ENCODE measurements at places on chromosomes 7 and 10. TPM values are rescaled to one million over a fixed set of nuclear protein-coding genes. Genes with fewer than 3 reads are reported as not detected.

ACBD7 gene
- total RNA-seq = 5.2 TPM

- DNase-seq = no peak
These were observed 909.0 kb upstream of the C7orf33 start for GRCh38 chr7:147681530-147681929.

- DNase-seq = no peak
These were observed 291.8 kb upstream of the LYZL1 start for GRCh38 chr10:28996947-28997551.

DNA sequence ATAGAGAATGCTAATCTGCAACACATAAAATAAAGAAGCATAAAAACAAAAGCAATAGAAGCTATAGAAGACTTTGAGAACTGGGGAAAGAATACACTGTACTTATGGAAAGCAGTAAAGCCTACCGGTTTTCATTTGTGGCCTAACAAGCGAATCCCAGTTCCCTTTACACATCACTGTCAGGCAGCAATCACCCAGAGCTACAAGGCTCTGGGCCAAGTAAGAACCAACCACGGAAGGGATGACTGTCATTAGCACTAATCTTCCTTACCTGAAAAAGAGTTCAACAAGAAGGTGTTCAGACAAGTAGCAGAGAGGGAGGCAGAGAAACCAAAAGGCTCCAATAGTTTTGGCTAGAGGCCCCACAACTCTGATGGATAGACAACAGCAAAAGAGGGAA is 15.0 kb downstream of the CCDC6 start:
- DNase-seq = no peak

GRCh38 chr7:142523821-142524460 is 225.3 kb upstream of the PRSS1 start:
- DNase-seq = no peak

SPDYE8 gene
- total RNA-seq = not detected

DRGX gene
- 0.26 TPM for total RNA-seq

GRCh38 chr7:68917041-68917651 is 681.1 kb upstream of the AUTS2 start:
- no peak for DNase-seq

CUBN gene
- total RNA-seq = 6.1 TPM

GRCh38 chr10:112269266-112269665 is 13.9 kb upstream of the TECTB start:
- no peak for DNase-seq

DNA sequence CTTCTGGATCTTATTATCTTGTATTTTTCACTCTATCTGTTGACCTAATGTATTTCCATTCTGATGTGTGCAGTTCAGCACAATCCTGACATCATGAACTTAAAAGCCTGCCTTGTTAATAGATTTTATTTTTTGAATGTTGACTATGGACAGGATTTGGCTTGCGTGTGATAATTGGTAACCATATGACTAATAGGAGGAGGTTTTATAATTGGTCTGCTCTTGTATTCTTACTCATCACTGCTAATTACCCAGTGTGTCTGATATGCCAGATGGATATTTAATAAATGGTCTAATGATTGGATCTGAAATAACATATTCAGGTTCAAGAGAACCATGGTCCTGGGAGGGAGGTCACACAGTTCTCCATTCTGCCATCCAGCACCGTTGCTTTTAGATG is 45.9 kb downstream of the MTURN start:
- DNase-seq = no peak

GRCh38 chr10:102452672-102453340 is 1.5 kb upstream of the C10orf95 start:
- DNase-seq = no peak

DNA sequence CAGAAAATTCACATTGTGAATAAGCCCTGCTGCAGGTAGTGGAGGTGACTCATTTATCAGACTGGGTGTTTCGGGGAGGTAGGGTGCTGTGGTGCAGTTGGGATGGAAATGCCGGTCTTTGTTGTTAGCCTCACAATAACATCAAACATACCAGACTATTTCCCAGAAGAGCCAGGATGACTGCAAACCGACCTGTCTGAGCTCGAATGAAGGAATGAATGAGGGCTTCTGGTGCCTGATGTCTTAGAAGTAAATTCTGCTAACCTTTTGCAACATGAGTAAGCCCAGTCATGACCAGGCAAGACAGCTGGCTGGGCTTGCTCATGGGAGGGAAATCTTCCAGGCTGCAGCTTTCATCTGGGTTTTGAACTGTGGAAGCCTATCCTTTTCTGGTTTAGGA is 2.4 kb upstream of the VDAC2 start:
- DNase-seq = peak; percentile 47

DNA sequence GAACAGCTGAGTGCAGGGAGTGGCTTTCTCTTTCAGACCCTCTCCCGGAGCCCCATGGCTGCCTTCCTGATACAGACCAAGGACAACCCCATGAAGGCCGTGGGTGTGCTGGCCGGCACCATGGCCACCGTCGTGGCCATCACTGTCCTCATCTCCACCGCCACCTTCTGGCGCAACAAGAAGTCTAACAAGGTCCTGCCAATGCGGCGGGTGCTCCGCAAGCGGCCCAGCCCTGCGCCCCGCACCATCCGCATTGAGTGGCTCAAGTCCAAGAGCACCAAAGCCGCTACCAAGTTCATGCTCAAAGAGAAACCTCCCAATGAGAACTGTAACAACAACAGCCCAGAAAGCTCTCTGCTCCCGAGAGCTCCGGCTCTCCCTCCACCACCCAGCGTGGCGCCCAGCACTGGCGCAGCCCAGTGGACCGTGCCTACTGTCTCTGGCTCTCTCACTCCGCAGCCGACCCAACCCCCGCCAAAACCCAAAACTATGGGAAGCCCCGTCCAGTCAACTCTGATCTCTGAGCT is 11.2 kb downstream of the LRIT2 start:
- DNase-seq = no peak

DNA sequence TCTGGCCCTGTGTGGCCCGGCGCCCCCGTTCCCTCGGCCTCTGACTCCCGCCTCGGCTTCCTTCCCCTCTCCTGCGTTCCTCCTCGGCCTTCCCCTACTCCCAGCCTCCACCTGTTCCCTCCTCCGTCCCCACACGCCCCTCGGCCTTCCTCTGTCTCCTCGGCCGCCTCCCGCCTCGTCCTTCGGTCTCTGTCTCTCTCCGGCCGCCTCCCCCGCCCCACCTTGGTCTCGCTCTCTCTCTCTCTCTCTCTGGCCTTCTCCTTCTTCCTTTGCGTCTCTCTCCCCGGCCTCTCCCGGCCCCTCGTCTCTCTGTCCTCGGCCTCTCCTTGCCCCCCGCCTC is 588 bp downstream of the GET4 start:
- no peak for DNase-seq

JAKMIP3 gene
- 0.37 TPM for total RNA-seq

DNA sequence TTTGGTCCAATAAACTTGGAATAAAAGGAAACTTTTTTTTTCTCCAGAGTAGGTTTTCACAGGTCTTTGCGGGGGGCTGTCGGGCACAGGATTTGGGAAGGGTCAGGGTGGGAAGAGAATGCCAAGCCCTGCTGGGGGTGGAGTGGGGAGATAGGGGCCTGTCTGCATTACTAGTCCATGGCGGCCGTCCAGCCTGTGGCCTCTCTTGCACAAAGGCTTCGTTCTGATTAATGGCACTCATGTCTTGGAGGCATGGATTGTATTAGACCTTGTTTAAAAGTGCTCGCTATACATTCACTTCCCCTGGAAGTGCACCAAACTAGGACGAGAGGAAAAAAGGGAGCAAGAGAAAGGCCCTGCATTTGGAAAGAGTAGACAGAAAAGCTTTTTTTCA is 37.2 kb downstream of the LRMDA start:
- DNase-seq = no peak

RBP3 gene
- total RNA-seq = not detected

SPDYE5 gene
- not detected for total RNA-seq

COL1A2 gene
- 11,897 TPM for total RNA-seq

CHST15 gene
- total RNA-seq = 17.8 TPM

DNA sequence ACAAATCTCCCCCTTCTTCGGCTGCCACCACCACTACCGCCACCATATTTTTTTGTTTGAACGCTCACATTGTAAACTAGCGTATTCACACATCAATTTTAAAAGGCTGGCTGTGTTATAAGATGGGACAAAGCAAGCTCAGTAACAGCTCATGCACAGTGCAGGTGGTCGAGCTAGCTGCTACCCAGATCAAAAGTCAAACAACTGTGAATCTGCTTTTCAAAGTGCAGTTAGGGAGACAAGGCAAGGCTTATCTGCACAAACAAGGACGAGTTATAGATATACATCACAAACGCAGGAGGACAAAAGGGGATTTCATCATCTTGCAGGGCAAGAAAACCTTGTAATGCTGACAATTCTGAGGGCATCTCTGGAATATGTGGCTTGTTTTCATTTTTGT is 231.6 kb downstream of the VTI1A start:
- no peak for DNase-seq

OR13A1 gene
- total RNA-seq = 0.85 TPM

GRCh38 chr7:70573071-70573661 is 558.8 kb upstream of the GALNT17 start:
- no peak for DNase-seq

DNA sequence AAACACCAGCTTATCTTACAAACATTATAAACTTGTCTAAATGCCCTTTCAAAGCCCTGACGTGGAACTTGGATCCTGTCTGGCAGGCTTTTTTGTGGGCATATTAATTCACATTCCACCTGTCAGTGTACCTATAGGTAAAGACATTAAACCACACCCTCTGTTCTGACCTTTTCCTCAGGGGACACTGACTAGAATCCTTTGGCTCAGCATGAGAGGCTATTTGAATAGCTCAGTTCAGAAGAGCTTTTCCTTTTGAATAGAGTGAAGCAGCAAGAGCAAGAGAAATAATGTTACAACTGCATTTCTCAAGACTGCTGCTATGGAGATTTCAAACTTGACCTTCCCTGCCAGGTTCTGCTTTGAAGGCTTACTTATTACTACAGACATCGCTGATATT is 76.9 kb downstream of the CYP51A1 start:
- DNase-seq = peak; percentile 64

TMEM196 gene
- 1.0 TPM for total RNA-seq

TMEM140 gene
- 9.2 TPM for total RNA-seq

MYOZ1 gene
- 11.5 TPM for total RNA-seq

DNA sequence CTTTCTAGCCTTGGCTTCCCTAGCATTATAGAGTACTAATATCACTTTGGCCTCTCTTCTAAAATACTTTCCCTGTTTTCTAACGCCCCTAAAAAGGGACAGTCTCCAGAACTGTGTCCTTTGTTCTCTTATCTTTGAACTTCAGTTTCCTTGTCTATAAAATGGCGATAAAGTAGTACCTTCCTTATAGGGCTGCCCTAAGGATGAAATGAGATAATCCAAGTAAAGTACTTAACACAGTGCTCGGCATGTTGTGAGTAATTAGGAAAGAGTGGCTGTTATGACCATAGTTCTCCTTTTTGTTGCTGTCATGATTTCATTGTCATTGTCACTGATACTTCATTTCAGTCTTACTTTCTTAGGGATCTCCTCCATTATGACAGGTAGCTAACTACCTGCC is 114.7 kb downstream of the EXOC4 start:
- DNase-seq = no peak

DNA sequence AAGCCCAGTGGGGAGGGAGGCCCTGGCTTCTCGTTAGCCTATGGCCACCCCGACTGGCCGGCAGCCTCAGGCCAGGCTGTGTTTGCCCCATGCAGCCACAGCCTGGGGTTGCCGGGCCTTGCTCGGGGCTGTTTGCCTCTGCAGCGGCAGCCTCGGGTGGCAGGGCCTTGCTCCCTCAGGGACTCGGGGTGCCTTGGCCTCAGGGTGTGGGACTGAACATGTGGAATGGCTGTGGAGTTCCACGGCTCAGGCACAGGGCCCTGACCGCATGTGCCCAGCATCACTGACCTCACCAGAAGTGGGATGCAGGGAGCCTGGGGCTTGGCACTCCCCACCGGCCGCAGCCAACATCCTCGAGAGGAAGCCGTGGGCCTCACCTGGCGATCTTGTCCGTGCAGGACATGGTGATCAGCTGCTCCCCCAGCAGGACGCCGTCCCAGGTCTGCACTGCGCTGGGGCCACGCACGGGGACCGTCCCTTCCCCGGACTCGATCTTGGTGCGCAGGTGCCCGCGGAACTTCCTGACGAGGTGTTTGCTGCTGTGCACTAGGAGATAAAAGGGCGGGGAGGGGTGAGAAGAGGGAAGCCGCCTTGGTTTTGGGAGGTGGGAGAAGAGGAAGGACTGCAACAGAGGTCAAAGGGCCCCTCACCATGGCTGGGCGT is 160.5 kb downstream of the WDR37 start:
- DNase-seq = no peak

- DNase-seq = no peak
These were observed 94.5 kb downstream of the HIPK2 start for GRCh38 chr7:139683137-139683921.

RELN gene
- 26.3 TPM for total RNA-seq

DNA sequence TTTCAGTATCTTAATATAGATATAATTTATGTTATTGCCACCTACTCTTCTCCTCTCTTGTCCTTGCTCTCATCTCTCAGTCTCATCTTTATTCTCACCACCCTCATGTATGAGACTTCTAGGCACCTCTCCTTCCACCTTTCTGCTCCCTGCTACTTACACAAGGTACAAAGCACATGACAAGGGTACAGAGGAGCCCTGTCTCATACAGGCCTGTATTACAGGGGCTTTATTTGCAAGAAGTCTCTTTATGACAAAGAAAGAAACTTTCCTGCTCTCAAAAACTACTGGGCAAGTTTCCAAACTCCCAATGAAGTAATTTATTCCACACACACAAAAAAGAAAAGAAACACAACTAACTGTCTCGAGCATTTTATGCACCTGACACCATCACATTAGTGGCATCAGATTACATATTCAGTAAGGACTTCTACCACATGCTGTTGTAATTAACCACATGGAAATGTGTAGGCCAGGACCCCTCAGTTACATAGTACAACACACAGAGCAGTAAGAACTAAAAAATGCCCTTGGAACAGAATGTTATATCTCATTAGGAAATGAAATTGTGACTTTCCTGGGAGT is 253.1 kb downstream of the FZD1 start:
- no peak for DNase-seq

PPP1R17 gene
- total RNA-seq = not detected

NDUFB8 gene
- 106 TPM for total RNA-seq

ODAD2 gene
- 2.7 TPM for total RNA-seq

- no peak for DNase-seq
These were observed 22.4 kb upstream of the NPFFR1 start for GRCh38 chr10:70306181-70306705.

DNA sequence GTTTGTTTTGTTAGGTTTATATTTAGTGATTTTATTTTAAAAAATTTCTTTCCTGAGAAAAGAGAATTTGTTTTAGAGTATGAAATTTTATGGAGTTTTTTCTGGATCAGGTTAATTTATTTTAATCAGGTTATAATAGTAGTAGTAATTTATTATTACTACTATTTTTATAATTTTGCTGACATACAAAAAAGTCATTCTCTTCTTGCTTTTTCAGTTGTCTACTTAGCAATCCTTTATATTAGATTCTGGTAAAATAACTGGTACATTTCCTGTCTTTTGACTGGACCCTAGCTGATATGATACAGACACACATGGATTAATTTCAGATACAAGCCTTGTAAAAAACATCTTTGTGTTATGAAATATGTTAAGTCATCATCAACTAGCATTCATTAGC is 5.3 kb downstream of the CASD1 start:
- DNase-seq = no peak

RFC2 gene
- total RNA-seq = 19.5 TPM

CYP26A1 gene
- not detected for total RNA-seq

PLPP4 gene
- total RNA-seq = 3.6 TPM

SPAM1 gene
- not detected for total RNA-seq

GRCh38 chr7:494906-495305 is 24.7 kb downstream of the PDGFA start:
- DNase-seq = no peak

ADAMTS14 gene
- 13.7 TPM for total RNA-seq
